ENCODE measurements at places on chromosomes 5 and 9.

DNA sequence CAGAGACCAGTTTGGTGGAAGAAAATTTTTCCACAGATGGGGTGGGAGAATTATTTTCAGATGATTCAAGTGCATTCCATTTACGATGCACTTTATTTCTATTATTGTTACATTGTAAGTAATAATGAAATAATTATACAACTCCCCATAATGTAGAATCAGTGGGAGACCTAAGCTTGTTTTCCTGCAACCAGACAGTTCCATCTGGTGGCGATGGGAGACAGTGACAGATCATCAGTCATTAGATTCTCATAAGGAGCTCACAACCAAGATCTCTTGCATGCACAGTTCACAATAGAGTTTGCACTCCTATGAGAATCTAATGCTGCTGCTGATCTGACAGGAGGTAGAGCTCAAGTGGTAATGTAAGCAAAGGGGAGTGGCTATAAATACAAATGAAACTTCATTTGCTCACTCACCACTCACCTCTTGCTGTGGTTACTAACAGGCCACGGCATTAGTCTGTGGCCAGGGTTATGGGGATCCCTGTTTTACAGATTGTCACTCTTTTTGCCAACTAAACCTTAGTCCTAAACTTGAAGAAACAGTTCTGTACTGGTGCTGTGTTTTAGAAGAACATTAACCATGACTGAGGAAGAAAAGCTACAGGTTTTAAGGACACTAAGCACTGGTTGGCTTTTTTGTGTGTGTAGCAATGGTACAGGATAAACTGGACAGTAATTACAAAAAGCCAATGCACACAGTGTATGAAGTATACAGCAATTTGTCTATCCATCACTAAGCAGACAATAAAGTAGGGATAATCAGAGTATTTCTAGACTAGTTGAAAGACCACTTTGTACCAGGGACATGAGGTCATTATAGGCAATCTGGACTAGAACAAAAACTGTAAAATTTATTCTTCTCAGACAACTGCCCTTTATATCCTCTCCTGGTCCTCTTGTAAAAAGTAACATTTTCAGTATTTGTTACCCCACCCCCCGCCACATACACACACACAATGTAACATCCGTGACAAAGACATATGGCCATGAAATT is 9.9 kb downstream of the TMEM232 start:
- DNase-seq: no peak

DNA sequence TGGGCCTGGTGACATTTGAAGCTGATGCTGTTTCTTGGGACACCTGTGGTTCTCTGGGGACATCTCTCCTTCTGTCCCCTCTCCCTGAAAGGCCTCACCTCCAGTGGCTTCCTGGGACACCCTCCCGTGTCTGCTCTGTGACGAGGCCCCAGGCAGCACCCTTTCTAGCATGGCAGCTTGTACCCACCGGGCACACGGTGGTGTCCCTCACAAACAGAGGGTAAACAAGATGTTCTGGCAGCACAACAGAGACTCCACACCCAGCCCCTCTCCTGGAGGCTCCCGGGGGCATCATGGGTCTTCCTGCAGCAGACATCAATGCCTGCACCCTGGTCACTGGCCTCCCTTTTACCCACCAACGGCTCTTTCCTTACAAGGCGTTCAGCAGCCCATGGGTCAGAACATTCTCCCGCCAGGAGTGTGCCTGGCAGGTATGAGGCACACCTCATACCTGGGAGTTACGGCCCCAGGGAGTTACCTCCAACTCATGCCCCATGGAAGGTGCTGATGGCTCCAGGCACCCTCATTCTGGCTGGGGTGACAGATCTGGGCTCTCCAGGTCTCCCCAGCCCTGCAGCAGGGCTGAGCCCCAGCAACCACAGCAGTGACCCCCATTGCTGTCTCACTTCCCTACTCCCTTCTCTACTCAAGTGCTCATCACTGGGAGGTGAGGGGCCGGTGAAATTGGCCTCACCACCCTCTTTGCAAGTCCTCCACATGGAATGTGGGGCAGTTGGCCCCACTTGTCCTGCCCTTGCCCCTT is 51.1 kb downstream of the BARX1 start:
- no peak for DNase-seq

DNA sequence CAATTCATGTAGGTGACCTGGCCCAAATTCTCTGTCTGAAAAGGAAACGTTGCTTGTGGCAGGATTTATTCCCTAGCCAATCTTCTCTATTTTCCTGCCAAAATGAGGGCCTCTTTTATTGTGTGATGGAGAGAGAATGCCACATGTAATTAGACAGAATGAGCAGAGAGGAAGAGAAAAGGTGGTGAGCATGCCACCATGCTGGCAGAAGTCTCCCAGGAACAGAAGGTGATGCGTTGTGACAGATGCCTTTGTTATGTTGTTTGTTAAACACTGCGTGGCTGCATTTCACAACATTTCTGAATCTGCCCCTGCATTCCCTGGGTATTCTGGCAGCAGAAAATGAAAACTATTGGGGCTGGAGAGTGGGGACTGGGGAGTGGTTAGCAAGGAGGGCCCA is 577.6 kb downstream of the TLR4 start:
- no peak for DNase-seq

DNA sequence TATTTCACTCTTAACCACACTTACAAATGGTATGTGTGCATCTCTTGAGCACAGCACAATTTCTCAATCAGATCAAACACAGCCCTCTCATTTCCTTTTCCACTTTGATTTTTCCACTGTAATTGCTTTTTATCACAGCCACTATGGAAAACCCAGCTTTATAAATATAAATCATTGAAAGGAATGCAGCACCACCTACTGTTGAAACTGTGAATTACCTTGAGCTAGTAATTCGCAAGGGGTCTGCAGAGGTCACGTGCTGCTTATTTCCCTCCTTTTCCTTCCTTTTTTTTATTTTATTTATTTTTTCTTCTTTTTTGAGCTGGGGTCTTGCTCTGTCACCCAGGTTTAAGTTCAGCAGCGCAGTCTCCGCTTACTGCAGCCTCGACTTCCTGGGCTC is 76.9 kb downstream of the CDH6 start:
- DNase-seq: no peak

DNA sequence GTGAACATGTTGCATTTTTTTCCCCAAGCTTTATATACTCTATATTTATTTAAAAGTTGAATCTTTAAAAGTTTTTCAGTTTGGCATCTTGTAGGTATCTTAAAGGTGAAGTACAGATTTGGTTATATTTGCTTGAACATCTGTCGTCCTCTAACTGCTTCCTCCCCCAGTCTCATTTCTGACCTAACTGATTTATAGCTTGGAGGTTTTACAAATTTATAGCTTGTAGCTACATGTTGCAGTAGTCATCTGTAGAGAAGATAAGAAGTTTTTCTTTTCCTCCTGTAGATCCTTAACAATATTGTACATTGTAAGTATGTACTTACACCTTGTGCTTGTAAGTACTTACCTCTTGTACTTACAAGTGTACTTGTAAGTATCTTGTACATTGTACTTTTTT is 31.0 kb upstream of the ROPN1L start:
- no peak for DNase-seq

- no peak for DNase-seq
Measured at GRCh38 chr9:33921967-33922895, 105.3 kb downstream of the UBE2R2 start.

DNA sequence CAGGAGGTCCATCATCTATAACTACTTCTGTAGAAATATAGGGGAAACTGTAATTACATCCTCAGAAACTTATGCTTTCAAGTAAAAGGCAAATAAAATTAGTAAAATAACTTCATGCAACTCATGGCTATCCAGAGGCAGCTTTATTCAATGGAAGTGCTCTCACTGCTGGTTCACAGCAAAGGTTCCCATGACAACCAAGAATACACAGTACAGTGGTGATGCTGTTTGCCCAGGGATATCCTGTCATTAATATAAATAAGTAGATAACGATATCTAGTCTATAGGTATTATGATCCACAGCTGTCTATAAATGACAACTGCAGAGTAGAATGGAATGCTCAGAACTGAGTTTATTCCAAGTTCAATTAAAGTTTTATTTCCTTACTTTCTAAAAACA is 390.3 kb downstream of the PDE4D start:
- DNase-seq: no peak

GRCh38 chr5:95863383-95863757 is 40.8 kb upstream of the GLRX start:
- DNase-seq: no peak

- DNase-seq: no peak
Measured at GRCh38 chr9:76394195-76394959, at the start of gene RFK. Gene RFK (minus strand): TSS chr9:76394426. CDS start chr9:76394171, 255 bp downstream.

- DNase-seq: no peak
Measured at GRCh38 chr5:35608881-35609779, 8.5 kb upstream of the SPEF2 start.

- no peak for DNase-seq
Measured at GRCh38 chr9:126980231-126980630, 65.6 kb downstream of the RALGPS1 start.

DNA sequence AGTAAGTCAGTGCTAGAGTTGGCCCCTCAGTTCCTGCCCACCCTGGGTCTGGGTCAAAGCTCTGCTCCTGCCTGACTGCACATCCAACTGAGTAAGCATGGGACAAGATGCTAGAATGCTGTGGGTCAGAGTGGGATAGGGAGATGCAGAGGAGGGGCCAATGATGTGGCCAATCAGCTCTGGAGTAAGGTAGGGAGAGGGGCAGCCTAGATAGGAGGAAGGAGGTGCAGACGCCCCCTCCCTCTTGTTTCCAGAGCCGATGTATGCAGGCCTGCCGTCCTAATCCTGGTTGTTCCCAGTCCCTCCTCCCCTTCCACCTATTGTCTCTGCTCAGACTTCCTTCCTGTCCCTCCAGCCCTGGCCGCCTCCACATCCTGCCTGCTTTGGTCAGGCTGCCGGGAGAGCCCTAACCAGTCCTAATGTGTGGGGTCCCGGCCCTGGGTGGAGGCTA is 1.3 kb downstream of the ARAP3 start:
- DNase-seq: no peak

- no peak for DNase-seq
Measured at GRCh38 chr9:121774715-121775613, 123.5 kb downstream of the DAB2IP start.

DNA sequence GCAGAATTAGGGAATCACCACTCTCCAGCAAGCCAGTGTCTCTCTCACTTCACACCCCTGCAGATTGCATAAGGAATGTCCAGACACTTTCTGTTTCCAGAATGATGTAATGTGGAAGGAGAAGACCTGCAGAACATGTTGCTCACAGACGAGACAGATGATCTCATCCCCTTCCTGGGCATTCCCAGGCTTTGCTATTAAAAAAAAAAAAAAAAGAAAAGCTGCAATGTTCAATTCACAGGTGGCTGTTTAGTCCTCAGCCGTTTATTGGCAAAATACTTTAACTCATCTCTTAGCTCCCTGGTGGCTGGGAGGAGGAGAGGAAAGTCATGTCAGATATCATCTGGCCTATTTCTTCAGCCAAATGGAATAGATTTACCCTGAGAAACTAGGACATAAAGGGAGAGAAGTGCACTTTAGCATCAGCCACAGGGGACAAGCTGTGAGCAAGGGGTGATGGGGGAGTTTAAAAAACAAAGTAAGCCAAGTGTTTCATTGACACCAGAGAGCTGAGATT is 95.9 kb upstream of the TNC start:
- no peak for DNase-seq

DNA sequence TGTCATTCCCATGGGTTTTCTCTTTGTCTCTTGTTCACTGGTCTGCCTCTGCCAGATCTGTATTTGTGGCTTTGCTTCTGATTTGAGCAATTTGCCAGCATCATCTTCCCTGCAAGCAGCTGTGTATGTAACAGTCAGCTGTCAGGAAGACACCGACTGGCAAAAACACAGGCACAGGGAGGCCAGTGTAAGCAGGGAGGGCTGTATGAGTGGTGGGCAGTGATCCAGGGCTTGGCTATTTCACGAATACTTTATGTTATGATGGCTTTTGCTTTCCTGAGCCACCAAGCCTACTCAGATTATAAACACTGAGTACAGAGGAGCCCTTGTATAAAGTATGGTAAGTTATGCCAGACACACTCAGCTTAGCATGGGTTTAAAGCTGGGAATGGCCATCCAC is 11.6 kb downstream of the BNIP1 start:
- no peak for DNase-seq

GRCh38 chr5:129921204-129921603 is 16.9 kb downstream of the CHSY3 start:
- DNase-seq: no peak

- DNase-seq: no peak
Measured at GRCh38 chr9:132356324-132356924, 1.6 kb upstream of the SETX start.

GRCh38 chr9:68505681-68506409 is 34.8 kb downstream of the TMEM252 start:
- no peak for DNase-seq

DNA sequence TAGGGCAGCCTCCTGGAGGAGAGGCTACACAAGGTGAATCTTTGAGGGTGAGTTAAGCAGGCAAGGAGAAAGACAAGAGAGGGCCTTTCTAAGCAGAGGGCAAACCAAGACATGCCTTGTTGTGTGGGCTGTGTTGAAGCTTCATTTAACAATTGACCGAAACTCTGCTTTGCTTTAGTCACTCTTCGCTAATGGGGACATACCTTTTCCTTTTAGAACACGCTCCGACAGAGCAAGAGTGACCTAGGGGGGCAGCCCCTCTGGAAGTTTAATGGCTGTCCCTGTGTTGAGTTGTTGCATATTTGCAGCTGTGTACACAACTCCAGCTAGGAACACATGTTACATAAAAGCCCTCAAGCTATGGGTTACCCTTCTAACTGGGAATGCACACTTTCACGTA is 218.1 kb upstream of the WWC1 start:
- DNase-seq: no peak

- no peak for DNase-seq
Measured at GRCh38 chr5:143182901-143183820, 220.3 kb downstream of the NR3C1 start.

GRCh38 chr9:95587021-95587964 is 70.5 kb upstream of the PTCH1 start:
- no peak for DNase-seq

DNA sequence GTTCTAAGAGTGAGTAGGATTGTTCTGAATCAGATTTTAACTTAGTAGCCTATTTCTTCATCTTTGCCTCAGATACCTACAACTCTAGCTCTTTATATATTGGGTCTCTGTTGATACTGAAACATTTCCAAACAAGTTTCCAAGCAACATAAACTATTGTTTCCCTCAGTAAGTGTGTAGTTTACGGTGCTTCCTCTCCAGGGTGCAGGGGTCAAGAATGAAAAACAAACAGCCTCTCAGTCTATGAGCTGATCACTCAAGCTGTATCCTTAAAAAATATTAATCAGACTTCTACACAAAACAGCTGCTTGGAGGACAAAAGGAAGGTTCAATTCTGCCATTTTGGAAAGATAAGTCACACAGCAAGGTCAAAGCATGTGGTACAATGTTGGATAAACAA is 75.0 kb downstream of the ADAMTS12 start:
- DNase-seq: no peak

GRCh38 chr5:38369692-38370091 is 111.3 kb downstream of the EGFLAM start:
- DNase-seq: no peak

GRCh38 chr5:143118222-143118621 is 285.3 kb downstream of the NR3C1 start:
- DNase-seq: no peak

DNA sequence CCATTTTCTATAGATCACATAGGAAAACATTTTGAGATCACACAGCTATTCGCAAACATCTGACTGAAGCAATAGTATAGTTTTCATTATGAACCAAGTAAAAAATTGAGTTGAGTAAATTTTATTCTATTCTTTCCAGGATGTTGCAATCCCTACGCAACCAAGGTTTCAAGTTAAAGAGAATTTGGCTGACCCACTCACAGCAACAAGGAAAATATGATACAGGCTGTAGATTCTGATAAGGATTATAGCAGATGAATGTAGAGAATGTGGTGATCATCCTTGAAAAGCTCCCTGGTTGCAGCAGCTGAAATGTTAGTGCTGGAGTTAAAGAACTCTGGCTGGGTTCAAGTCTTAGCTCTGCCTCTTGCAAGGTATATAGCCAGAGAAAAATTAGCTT is 4.7 kb downstream of the ABCA1 start:
- DNase-seq: no peak
